A549 treated with DMSO at 1 μM for 4 hours (cell line): ENCODE measurements at places on chromosomes 13 and 19. TPM values are rescaled to one million over a fixed set of nuclear protein-coding genes. Genes with fewer than 3 reads are reported as not detected.

ZIK1 gene
- not detected in 5 replicates for total RNA-seq

SNAPC2 gene
- total RNA-seq = 19.9 to 29.9 TPM (median 28.1 TPM) in 5 replicates

SULT2A1 gene
- total RNA-seq = not detected in 5 replicates

NLRP9 gene
- total RNA-seq = not detected in 5 replicates

TPT1 gene
- total RNA-seq = 1,788 to 2,562 TPM (median 2,258 TPM) in 5 replicates

NOVA2 gene
- total RNA-seq = 0.08 to 0.13 TPM (median 0.12 TPM) in 5 replicates

RYR1 gene
- total RNA-seq = 4.4 to 5.9 TPM (median 5.6 TPM) in 5 replicates

HPN gene
- total RNA-seq = 0.06 to 0.14 TPM in 2 of 5 replicates, not detected in the others

CAMSAP3 gene
- total RNA-seq = 2.5 to 4.6 TPM (median 4.1 TPM) in 5 replicates

IGFLR1 gene
- 10.2 to 13.0 TPM (median 11.9 TPM) in 5 replicates for total RNA-seq

ZNF579 gene
- total RNA-seq = 14.6 to 28.1 TPM (median 24.1 TPM) in 5 replicates

AMER2 gene
- total RNA-seq = not detected in 5 replicates

JOSD2 gene
- total RNA-seq = 60.9 to 87.3 TPM (median 69.0 TPM) in 5 replicates

B3GNT3 gene
- total RNA-seq = 3.2 to 4.3 TPM (median 3.9 TPM) in 5 replicates

ZNF285 gene
- total RNA-seq = 1.9 to 2.6 TPM (median 2.4 TPM) in 5 replicates

GIPR gene
- total RNA-seq = 2.2 to 3.4 TPM (median 2.9 TPM) in 5 replicates

ELANE gene
- total RNA-seq = 0.13 to 0.17 TPM (median 0.14 TPM) in 3 of 5 replicates, not detected in the others

YJEFN3 gene
- 1.6 to 5.2 TPM (median 3.5 TPM) in 5 replicates for total RNA-seq

C3 gene
- total RNA-seq = 39.0 to 46.5 TPM (median 41.8 TPM) in 5 replicates

OBI1 gene
- 9.5 to 11.7 TPM (median 10.8 TPM) in 5 replicates for total RNA-seq

SIGLECL1 gene
- total RNA-seq = not detected in 5 replicates

COL4A1 gene
- 79.5 to 108 TPM (median 95.5 TPM) in 5 replicates for total RNA-seq

OLFM2 gene
- total RNA-seq = 10.3 to 13.4 TPM (median 12.6 TPM) in 5 replicates
